ENCODE measurements at places on chromosomes 1 and 21.
A peak's percentile ranks its signal among the peaks of the same experiment; 100 is the strongest.

DNA sequence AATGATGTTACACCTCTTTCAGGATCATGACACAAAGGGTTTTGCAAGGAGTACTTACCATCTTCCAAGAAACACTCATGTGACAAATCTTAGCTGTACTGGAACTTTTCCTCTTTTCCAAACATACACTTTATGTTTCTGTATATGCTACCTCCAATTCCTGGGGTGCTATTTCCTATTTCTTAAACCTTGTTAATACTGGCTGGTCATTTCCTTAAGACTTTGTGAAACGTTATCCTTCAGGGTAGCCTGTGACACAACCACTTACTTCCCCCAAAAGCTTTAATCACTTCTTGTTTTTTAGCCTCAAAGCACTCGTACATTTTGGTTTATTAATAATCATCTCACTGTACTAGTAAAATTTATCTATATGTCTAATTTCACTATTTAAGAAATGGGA is 39.4 kb downstream of the OR10Z1 start:
- no peak for DNase-seq

DNA sequence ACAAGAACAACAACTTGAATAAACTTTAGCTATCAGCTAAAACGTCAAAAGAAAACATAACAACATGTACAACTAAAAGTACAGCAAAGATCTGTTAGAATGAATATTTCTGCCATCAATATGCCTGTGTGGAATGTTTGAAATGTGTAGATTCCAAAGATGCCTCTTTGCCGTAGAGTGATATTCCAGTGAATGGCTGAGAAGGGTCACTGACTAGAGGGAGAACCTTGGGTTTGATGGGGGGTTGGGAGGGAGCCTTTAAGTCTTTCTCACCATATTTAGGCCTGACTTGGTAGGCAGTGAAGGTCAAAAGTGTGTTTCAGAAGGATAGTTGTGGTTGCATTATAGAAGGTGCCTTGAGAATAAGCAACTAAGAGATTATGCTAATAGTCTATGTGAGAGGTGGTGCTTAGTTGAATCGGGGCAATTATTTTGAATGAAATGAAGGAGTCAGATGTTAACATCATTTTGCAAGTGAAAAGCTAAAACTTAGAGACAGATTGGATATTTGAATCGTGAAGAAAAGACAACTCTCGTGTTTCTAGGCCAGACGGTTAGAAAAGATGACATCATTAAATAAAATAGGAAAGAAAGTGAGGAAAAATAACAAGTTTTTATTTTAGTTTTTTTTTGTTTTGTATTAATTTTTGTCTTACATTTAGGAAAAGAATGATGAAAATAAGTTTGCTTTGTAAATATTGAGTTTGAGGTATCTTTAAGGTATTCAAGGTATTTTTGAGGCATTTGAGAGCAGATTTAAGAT is 53.8 kb downstream of the PLA2G4A start:
- DNase-seq, result no peak

- DNase-seq, result no peak
These were observed 105.9 kb downstream of the DTL start for GRCh38 chr1:212141404-212141803.

DNA sequence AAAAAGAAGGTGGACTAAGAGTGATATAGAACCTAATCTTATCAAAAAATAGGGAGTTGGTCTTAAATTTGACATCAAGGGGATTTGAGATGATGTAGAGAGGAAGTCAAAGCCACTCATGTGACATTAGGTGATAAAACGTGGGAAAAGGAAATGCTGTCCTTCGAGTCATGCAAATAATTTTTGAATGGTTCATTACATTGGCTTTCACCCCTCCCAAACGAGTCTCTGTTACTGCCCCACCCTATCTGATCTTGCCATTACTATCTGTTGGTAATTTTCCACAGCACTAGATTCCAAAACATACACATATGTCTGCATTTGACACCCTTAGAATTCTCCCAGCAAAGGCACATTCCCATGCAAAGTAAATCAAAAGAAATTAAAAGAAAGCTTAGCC is 531.1 kb upstream of the ADAMTS5 start:
- no peak for DNase-seq

DNA sequence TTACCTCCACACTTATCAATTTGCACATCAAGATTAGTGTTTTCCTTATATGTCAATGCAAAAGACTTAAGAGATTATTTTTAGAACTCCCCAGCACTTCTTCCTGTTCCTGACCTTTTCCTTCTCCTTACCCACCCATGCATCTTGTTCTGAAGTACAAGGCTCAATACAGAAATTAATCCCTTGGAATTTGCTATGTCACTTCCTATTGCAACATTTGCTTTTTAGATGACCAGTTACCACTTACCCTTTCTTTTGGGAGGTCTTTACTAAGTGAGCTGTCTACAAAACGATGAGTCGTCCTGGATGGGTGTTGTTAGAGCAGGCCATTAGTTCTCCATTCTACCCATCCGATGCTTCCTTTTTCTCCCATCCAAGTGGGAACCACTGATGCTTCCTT is 221.2 kb downstream of the FMN2 start:
- no peak for DNase-seq

- DNase-seq, result no peak
These were observed 586.3 kb downstream of the LRRIQ3 start for GRCh38 chr1:73611681-73612080.

DNA sequence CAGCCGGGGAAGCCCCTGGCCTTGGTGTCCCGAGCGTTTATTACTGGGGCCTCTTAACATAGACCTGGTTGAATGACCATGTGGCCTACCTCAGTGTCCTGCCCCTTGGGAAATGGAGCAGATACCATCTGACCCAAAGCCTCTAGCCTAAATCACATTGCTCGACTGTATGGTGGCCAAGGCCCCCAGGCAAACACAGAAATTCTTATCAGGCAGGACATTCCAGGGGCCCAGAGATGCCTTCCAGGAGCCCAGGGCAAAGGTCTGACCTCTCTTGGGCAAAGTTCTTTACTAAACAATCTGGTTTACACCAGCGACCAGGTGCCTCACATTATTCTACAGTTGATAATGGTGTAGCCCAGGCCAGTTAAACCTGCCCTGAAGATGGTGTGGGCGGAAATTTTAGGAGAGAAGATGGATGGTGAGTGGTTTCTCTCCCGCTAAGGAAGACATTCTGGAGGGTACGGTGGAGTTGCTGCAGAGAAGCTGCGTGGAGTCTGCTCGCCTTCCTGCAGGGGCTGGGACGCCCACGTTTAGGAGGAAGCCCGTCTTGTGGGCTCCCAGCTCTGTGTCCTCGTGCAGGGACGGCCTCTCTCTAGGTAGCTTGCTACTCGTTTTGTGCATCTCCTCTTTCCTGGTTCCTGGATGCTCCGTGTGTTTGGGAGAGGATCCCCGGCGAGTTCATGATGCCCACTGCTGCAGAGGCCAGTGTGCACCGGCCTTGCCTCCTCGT is 21.2 kb downstream of the AJAP1 start:
- no peak for DNase-seq

DNA sequence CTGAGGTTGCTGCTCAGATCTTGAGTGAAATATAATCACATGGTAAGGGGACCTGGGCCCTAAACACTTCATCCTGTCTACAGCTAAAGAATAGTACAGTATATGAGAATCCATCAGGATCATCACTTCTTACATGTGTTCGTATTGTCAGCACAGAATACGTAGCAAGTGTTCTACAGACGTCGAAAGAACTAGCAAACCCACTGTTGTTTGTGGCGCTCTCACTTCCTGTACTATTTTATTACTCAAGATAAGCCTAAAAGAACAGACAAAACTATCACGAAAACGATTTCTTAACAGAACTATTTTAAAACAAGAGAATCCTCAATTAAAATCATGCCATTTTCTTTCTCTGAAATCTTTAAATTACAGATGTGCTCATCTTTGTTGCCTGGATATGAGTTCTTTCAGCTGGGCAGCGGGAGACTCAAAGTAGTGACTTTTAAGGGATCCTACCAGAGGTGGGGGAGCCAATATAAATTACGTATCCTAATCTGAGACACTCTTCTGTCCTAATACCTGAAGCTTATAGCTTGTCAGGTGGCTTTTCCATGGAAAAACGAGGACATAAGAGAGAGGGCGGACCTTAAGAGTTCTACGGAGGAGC is 724 bp downstream of the ST7L start:
- DNase-seq, result peak; percentile 78

DNA sequence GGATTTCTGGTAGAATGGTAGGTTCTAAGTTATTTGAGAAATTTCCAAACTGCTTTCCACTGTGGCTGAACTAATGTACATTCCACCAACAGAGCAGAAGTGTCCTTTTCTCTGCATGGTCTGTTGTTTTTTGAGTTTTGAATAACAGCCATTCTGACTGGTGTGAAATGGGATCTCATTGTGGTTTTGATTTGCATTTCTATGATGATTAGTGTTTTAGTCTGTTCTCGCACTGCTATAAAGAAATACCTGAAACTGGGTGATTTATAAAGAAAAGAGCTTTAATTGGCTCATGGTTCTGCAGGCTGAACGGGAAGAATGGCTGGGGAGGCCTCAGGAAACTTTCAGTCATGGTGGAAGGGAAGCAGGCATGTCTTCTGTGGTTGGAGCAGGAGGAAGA is 80.3 kb downstream of the SDCCAG8 start:
- no peak for DNase-seq

- no peak for DNase-seq
These were observed 9.9 kb upstream of the BARHL2 start for GRCh38 chr1:90726986-90727480.

- DNase-seq, result no peak
These were observed 260.3 kb upstream of the SGIP1 start for GRCh38 chr1:66273656-66274055.

- DNase-seq, result no peak
These were observed 13.4 kb downstream of the ITSN1 start for GRCh38 chr21:33655588-33656221.

- no peak for DNase-seq
These were observed 74.7 kb downstream of the ARHGEF16 start for GRCh38 chr1:3529099-3529729.

- DNase-seq, result no peak
These were observed 72.2 kb upstream of the SELENON start for GRCh38 chr1:25727635-25728286.

DNA sequence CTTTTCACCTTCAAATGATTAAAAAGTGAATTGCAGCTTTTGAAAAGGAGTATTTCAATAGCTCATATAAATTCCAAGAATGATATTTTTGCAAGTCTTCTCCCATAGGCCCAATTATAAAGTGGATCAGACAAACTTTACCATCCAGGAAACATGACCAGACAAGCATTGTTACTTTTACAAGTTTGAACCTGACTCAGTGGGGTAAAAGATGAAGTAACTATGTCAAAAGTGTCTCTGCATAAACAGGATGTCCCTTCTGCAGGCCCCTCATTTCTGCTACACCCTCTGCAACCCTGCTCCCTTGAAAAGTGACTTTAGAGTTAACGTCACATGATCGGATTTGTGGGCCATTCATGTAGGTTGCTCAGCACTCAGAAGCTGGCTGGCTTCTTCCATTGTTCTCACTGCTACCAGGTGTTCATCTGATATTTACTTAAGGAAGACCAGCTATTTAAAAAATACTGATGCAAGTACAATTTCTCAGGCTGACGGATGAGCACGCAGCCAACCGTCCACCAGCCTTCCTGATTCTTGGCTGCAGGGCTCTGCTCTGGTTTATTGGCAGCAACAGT is 32.3 kb downstream of the URB1 start:
- no peak for DNase-seq

DNA sequence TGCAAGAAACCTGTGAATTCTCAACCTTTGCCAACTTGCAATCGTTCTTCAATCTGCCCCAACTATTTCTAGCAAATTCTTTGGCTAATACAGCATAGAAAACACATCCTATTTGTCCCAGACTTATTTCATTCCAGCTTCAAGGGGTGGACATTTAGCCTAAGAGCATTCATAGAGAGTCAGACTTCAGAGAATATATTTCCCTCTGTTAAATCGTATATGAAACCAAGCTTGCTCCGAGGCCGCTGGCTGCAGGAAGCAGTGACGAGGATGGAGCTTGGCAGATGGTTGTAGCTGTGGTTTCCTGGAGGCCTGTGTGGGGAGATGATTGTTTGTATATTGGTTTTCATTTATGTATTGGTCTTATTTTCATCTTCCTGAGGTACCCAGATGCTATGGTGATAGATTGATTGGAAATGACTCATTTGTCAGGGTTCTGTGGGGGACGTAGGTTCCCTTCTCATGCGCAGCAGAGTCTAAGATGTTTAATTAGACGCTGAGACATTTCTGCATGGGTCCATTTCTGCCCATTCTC is 26.1 kb downstream of the MAN1C1 start:
- DNase-seq, result peak; percentile 84

GRCh38 chr1:84363019-84363418 is 35.3 kb upstream of the DNASE2B start:
- no peak for DNase-seq

DNA sequence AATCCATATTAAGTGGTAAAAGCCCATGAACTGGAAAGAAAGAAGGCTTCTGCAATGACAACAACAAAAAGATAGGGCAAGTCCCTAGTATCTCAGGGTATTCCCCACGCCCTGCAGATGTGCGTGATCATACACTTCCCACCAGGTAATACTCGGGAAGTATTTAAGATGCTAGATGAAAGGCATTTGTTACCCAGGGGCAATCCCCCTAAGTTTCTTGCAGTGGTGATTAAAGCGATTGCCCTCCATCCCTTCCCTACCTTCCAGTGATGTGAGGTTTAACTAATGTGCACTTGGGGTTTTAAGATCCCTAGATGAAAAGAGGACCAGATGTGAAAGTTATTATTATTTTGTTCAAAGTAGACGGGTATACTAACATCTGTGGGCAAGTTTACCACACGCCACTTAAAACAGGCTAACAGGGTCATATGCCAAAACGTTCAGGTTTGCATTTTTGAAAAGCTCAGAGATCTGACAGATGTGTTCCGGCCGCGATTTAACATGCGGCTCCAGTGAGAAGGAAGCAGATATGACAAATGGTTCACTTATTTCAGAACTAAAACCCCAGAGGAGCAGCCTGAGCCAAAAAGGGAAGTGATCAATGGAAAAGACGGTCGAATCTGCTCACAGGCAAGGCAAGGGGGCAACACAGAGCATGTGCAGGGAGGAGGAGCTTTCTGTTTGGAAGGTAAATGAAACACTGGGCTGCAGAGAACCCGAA is 17.4 kb downstream of the TIAM1 start:
- peak; percentile 35 for DNase-seq

- DNase-seq, result no peak
These were observed 35.5 kb downstream of the ZBTB17 start for GRCh38 chr1:15940110-15941043.

- peak; percentile 84 for DNase-seq
These were observed 39.4 kb downstream of the ABCG1 start for GRCh38 chr21:42258150-42258884.

GRCh38 chr1:25573591-25573930 is 30.2 kb downstream of the LDLRAP1 start:
- no peak for DNase-seq

DNA sequence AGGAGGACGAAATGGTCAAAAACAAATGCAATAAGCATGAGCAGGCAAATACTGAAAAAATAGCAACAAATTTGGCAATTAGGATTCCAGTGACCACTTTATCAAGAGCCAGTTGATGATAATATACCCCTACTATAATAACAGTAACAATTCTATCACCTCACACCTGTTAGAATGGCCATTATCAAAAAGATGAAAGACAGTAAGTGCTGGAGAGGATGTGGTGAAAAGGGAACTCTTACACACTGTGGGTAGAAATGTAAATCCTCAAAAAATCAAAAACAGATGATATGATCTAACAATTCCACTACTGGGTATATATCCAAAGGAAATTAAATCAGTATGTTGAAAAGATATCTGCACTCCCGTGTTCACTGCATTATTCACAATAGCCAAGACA is 114.3 kb upstream of the GFI1 start:
- DNase-seq, result no peak

- no peak for DNase-seq
These were observed 75.2 kb downstream of the RERE start for GRCh38 chr1:8742022-8742924.

All from CD4-positive, alpha-beta T cell treated with Interleukin-17A for 1 hour (primary cell).